ENCODE measurements at places on chromosomes 12 and 14.

GRCh38 chr14:103649001-103649400, 20.0 kb downstream of the KLC1 start:
- no peak for DNase-seq

DNA sequence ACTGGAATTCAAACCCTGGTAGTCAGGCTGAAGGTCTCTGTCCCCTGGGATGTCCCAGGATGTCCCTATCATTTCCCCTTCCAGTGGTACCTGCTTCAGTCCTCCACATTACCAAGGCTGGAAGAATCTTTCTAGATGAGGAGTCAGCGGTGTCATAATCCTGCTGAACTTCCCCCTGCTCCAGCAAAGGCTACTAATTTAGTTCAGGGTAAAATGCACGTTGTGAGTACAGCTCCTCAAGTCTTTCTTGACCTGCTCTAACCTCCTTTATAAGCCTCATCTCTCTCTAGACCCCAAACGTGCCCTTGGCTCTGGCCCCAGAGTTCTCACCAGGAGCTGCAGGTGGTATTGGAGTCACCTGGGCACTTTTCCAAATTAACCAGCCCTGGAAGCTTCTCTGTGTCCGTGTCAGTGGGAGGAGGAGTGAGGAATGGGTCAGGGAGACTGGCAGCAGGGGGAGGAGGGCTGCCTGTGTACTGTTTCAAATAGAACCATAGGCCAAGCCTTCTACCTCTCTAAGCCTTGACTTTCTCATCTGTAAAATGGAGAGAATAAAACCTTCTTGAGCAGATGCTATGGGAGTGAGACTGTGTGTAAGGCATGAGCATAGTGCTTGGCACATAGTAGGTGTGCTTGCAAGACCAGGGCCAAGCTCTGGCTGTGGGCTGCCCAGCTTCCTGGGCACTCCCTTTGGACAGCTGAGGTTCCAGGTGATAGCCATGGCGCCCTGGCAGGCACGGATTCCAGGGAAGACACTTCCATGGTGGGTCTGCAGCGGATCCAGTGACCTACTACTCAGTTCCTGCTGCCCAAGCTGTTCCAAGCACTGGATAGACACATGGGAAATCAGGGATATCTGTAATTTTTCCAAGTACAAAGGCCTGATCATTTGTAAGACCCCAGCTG, 24.5 kb downstream of the ASB2 start:
- no peak for DNase-seq

- no peak for DNase-seq
Measured at GRCh38 chr12:98796745-98797144, 151.7 kb downstream of the APAF1 start.

DNA sequence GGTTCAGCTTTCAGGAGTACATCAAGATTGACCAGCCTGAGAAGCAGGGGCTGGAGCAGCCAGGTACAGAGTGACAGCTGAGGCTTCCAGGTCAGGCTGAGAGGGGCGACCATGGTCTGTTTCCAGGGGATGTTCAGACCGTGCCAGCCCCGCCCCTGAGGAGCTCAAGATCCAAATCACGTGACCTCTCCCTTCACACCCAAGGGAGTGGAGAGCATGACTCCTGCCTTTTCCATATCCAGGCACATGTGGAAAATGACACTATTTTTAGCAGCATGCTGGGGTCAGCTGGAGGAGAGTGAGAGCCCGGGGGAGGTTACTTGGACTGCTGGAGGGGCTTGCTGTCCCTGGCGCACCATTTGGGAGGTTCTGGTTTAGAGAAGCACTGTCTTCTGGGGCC, 92.7 kb downstream of the B4GALNT3 start:
- no peak for DNase-seq

DNA sequence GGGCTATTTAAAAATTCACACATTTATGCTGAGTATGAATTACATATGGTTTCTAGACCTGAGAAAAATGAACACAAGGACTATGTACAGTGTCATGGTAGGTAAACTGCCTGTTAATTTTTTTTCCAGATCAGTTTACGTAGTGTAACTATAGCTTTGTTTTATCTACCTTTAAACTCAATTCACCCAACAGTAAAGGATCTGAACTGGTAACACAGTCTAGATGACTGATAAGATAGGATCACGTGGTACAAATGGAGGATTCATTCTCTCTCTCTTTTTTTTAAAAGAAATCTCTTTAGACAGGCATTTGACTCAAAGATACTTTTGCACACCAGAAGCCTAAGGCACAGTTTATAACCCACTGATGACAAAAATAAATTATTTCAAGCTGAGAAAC, 130.8 kb upstream of the ATP2B1 start:
- no peak for DNase-seq

- DNase-seq = no peak
Measured at GRCh38 chr14:61111731-61112130, 130.7 kb downstream of the SLC38A6 start.
